Esophagus squamous epithelium (tissue), 5 donors: ENCODE measurements at places on chromosomes 6 and 20.
A peak's percentile ranks its signal among the peaks of the same experiment; 100 is the strongest.

GRCh38 chr6:18122128-18123093, at the start of gene NHLRC1:
TSS of gene NHLRC1 (minus strand) at chr6:18122677. CDS start at chr6:18122606, 71 bp downstream.
- DNase-seq, result peak; percentile 35

GRCh38 chr6:32192608-32193039, at the start of gene GPSM3:
TSS of gene GPSM3 (minus strand) at chr6:32192643. CDS start at chr6:32192513, 130 bp downstream.
- DNase-seq, result no peak

- DNase-seq, result no peak
Observed at GRCh38 chr6:134247231-134247833, 70.6 kb downstream of the SGK1 start.

DNA sequence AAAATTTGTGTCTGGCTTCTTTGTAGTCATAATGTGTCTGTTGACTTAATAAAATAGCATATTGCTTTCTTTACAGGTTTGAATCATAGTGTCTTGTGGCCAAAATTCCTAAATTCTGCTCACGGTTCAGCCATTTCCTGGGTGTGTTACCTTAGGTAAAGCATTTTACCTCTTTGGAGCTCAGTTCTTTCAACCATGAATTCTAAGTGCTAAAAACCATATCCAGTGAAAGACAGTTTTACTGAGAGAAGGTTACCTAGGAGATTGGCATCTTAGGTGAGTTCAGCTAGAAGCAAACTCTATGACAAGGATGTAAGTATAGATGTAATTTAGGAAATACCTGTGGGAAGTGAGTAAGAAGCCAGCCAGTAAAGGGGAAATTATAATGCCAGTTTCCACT, 20.7 kb downstream of the CRYBG1 start:
- no peak for DNase-seq

GRCh38 chr20:62745952-62746288, 37.3 kb downstream of the NTSR1 start:
- no peak for DNase-seq

DNA sequence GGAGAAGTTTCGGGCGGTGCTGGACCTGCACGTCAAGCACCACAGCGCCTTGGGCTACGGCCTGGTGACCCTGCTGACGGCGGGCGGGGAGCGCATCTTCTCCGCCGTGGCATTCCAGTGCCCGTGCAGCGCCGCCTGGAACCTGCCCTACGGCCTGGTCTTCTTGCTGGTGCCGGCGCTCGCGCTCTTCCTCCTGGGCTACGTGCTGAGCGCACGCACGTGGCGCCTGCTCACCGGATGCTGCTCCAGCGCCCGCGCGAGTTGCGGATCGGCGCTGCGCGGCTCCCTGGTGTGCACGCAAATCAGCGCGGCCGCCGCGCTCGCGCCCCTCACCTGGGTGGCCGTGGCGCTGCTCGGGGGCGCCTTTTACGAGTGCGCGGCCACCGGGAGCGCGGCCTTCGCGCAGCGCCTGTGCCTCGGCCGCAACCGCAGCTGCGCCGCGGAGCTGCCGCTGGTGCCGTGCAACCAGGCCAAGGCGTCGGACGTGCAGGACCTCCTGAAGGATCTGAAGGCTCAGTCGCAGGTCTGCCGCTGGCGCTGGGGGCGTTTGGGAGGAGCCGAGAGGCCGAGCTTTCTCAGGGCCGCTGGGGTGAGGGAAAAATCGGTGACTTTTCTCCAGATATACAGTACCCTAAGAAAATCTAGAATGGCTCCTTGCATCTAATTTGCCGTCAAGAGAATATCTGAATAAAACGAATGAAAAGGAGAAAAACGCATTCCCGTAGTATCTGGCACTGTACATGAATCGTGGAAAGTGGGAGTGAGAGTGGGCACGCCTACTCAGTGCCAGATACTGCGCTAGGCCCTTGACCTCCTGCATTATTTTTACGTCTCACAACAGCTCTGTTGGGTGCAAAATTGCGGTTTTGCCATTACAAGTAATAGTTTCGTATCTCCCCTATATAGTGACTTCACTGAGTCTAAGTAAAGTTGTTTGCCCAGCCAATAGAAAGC, 1.0 kb downstream of the CALHM6 start:
- DNase-seq, result no peak

DNA sequence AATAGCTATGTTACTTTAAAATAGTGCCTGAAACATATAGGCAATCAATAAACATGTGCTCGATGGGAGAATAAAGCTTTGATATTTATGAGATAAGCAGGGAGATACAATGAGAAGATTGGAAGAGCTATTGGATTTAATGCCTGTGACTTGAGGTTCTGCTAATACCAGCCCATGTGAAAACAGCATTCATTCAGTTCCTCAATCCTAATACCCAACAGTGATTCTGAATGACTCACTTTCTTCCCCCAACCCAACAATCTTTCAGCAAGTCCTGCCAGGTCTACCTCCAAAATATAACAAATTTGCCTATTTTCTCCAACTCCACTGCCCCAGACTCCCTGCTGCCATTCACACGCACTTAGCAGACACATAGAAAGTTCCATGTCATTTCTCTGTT, 26.6 kb upstream of the KLHL31 start:
- no peak for DNase-seq

GRCh38 chr6:133983099-133983939, 30.3 kb downstream of the TBPL1 start:
- no peak for DNase-seq

DNA sequence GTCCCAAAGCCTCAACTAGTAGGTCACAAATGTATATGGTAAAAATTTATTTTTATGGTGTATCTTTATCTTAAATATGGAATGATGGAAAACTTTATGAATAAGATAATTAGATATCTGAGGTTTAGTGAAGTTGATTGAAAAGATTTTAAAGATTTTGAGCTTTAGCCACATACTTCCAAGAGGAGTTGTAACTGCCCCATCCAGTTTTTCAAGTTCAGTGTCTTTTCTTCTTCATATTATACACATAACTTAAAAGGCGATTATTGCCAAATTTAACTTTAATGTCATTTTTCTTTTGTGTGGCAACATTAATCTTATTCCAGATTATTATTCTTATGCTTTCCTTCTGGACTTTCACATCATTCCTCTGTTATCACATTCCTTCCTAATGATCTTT, 266.4 kb downstream of the TINAG start:
- DNase-seq, result no peak

GRCh38 chr20:18624948-18625347, 37.1 kb downstream of the DTD1 start:
- DNase-seq, result no peak

- no peak for DNase-seq
Observed at GRCh38 chr6:105985098-105985815, 100.9 kb upstream of the PRDM1 start.

GRCh38 chr6:118974790-118975189, 39.8 kb upstream of the MCM9 start:
- no peak for DNase-seq

DNA sequence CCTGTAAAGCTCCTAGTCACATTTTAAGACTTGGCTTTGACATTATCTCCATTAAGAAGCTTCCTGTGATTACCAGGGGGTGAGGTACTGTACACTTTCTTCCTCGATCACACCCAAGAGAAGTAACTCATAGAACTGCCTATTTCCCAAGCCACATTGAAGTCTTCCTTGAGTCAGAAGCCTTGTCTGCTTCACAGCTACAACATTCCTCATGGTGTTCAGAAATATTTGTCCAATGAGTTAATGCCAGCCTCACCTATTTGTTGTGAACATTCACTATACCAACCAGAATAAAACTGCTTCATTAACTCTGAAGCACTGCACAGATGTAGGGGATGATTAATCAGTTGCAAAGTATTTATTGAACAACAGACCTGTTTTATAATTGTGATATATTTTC, 622.3 kb downstream of the PTPRT start:
- DNase-seq, result no peak

GRCh38 chr6:166237617-166238016, 70.0 kb upstream of the TBXT start:
- no peak for DNase-seq

GRCh38 chr20:47493175-47493962, 8.3 kb upstream of the NCOA3 start:
- DNase-seq, result no peak

GRCh38 chr6:168016176-168016620, 18.7 kb downstream of the KIF25 start:
- no peak for DNase-seq

DNA sequence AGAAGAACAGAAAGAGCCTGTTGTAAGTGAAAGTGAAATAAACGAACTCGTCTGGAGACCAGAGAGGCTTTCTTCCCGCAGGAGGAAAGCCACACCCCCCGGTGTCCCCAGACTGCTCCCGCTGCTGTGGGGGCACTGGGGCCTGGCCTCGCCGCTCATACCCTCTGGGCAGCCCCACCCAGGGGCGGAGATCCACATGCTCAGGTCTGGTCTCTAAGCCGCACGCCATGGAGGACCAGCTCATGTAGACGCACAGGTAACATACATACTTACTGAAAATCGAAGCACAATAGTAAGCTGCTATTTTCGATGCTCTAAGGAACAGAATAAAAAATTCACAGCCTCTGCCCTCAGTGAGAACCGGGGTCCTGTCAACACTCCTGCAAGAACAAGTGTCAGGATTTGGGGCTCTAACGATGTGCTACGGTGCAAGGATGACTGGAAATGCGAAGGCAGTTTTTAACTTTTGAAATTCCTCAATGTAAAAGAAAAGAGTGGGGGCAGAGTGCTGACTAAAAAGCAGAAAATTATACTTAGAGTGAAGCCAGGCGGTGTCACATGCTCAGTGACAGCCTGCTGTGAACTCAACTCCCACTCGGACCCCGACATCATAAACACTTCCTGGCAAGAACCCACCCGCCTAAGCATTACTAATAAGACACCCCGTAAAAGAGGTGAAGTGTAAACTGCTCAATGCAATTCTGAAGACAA, 110.5 kb downstream of the IRF4 start:
- DNase-seq, result no peak

DNA sequence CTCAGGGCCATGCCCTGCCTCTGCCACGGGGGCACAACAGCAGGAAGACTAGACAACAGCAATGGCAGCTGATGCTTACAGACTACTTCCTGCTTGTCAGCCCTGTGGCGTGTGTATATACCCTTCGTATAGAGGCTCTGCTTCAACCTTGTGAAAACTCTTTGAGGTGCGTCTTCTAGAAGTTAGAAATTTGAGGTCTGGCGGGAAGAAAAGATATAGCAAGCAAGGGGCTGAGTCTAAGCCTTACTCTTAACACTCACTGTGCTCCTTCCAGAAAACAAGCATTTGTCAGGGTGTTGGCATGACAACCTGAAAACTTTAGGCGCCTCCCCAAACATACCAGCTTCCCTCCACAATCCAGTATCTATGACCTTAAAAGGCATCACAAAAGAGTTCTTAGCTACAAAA, 33.3 kb downstream of the JPH2 start:
- DNase-seq, result no peak

- DNase-seq, result no peak
Observed at GRCh38 chr6:2351090-2351489, 105.7 kb upstream of the GMDS start.

GRCh38 chr6:89985751-89986493, 91.7 kb downstream of the GJA10 start:
- no peak for DNase-seq

GRCh38 chr6:40251637-40252300, 317.5 kb upstream of the MOCS1 start:
- DNase-seq, result no peak

- no peak for DNase-seq
Observed at GRCh38 chr6:49806145-49806544, 19.1 kb upstream of the PGK2 start.

DNA sequence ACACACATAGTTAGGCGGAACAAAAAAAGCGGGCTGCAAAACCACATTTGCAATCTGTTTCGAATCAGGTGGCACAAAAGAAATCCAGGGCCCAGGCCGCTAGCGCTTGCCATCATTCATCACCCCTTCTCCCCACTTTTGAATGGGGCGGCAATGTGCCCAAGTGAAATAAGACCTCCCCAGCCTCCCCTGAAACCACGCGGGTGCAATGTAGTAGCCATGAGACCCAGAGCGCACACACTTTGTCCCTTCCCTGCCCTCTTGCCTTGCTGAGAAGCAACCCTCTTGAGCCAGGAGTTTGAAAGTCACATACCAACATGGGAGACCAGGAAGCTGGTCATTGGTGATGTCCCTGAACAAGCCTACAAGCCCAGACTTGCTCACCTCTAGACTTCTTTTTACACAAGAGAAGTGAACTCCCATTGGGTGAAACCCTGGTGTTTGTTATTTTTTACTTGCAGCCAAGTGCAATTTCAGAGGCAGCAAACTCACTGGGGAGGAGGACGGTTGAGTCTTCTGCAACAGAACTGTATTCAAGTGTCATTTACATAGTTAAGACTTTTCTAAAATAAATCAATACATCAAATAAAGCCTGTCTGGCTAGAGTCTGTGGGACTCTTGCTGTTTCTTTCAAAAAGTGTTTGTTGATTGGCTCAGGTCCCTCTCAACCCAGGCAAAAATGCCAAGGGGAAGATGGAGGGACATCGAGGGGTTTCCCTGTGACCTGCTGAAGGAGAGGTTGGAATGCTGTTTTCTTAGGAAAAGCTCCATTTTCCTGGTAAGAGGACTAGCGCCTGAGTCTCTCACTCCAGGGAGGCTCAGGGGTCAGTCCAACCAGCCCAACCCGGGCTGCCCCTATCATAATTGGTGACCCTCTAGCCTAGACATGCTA, 138.1 kb upstream of the PTPN1 start:
- no peak for DNase-seq

- DNase-seq, result no peak
Observed at GRCh38 chr6:88263591-88263990, 97.4 kb upstream of the CNR1 start.

DNA sequence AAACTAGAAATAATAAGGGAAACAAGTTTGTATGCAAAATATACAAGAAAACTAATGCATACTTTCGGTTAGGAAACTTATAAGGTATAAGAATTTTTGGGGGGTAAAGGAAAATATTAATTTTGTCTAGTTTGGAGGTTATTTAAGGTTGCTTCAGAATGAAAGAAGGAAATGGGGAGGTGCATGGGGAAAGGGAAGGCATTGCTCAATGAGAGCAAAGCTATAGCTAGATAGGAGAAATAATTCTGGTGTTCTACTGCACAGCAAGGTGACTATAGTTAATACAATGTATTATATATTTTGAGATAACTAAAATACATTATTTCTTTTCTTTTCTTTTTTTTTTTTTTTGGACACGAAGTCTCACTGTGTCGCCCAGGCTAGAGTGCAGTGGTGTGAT, 5.4 kb upstream of the MYMX start:
- no peak for DNase-seq

GRCh38 chr6:39852324-39852723, 60.1 kb downstream of the DAAM2 start:
- no peak for DNase-seq

DNA sequence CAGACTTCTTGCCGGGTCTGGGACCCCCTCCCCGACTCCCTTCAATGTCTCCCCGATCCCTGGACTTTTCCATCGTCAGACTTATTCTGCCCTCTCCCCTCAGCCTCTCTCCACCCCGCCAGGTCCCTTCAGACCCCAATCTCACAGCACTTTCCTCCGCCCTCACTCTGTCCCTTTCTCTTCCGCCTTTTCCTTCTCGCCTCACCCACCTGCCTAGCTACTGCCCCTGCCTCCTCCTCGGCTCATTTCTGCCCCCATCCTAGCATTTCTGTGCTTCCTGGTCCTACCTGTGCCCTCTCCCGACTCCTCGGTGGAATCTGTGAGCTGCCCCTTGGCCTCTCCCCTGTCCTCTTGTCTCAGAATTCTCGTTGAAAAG, 616 bp downstream of the CHMP4B start:
- DNase-seq, result no peak
